Naive thymus-derived CD8-positive, alpha-beta T cell (primary cell): ENCODE measurements at places on chromosomes 2 and 18. TPM values are rescaled to one million over a fixed set of nuclear protein-coding genes. Genes with fewer than 3 reads are reported as not detected.

DNA sequence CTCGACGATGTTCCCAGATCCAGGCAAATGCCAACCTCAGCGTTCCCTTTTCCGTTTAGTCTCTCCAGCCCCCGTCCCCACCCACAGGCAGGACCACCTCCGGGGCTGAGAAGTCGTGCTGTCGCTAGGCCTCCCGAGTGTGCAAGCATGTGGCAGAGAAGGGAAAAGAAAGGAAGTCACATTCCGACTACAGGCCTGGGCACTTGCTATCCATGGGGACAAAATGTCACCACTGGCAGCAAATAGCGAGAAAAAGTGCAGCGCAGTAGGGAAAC, 420 bp downstream of the PIGN start:
- peaks cover 19% of the 10 kb centered on the region for H3K36me3 ChIP-seq
- no peaks in the 10 kb centered on the region for H3K27me3 ChIP-seq
- peak overlapping the region; percentile 100 for H3K4me3 ChIP-seq
- H3K4me1 ChIP-seq, result peaks cover 32% of the 10 kb centered on the region

- no peaks in the 10 kb centered on the region for H3K4me1 ChIP-seq
- no peak overlapping the region for H3K4me3 ChIP-seq
- no peak overlapping the region for H3K27ac ChIP-seq
- no peaks in the 10 kb centered on the region for H3K27me3 ChIP-seq
Measured at GRCh38 chr2:212424082-212424481, 114.5 kb downstream of the ERBB4 start.

DNA sequence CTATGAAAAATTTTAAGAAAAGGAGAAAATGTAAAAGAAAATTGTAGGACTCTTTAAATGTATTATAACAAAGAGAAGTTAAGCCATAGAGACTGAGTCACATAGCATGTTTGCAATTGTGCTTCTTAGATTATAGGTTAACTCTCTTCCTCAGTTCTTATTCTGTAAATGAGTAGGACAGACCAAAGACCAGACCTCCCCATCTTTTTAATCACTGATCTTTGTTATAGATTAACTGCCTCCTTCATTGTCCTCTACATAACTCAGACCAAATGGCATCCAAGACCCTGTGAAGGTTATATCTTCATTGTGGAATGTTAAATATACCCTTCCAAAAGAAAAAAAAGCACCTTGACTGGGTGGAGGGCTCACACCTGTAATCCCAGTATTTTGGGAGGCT, 316.9 kb upstream of the LRRTM4 start:
- H3K4me1 ChIP-seq, result no peaks in the 10 kb centered on the region
- no peak for DNase-seq
- no peak overlapping the region for H3K27ac ChIP-seq
- H3K27me3 ChIP-seq, result no peaks in the 10 kb centered on the region

DNA sequence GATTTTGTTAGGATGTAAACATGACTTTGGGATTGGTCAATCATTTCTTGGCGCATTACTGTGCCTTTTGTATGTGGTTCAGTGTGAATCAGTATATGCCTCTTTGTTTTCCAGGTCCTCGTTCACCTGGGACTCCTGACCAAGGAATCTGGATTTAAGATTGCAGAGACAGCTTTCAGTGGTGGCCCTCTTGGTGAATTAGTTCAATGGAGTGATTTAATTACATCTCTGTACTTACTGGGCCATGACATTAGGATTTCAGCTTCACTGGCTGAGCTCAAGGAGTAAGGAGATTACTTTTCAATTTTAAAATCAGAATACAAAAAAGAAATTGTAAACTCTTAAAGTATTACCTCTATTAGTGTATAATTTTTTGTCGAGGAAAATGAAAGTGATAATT, 87.6 kb downstream of the MGAT5 start:
- no peaks in the 10 kb centered on the region for H3K27me3 ChIP-seq
- H3K4me3 ChIP-seq, result no peak overlapping the region

- H3K4me3 ChIP-seq, result no peak overlapping the region
- no peaks in the 10 kb centered on the region for H3K27me3 ChIP-seq
- no peak overlapping the region for H3K27ac ChIP-seq
- peaks cover 59% of the 10 kb centered on the region for H3K36me3 ChIP-seq
- peaks cover 11% of the 10 kb centered on the region for H3K4me1 ChIP-seq
Measured at GRCh38 chr2:233498126-233498525, 68.5 kb downstream of the USP40 start.

- peak; percentile 40 for DNase-seq
- peaks cover 20% of the 10 kb centered on the region for H3K4me1 ChIP-seq
- H3K27me3 ChIP-seq, result peaks cover 12% of the 10 kb centered on the region
- no peaks in the 10 kb centered on the region for H3K36me3 ChIP-seq
- no peak overlapping the region for H3K4me3 ChIP-seq
- no peak overlapping the region for H3K27ac ChIP-seq
Measured at GRCh38 chr18:23131693-23132319, 3.5 kb upstream of the CABLES1 start.

Gene ROCK1
- total RNA-seq, result 82.1 TPM

Gene SCN2A
- not detected for total RNA-seq

Gene LYG1
- total RNA-seq, result 3.8 TPM

Gene DSC1
- total RNA-seq, result 13.0 TPM

Gene ELOA2
- total RNA-seq, result not detected
